ENCODE measurements at places on chromosomes 4 and X.
A peak's percentile ranks its signal among the peaks of the same experiment; 100 is the strongest.

- no peak for DNase-seq
Observed at GRCh38 chr4:179128299-179128698, 1686.1 kb upstream of the AGA start.

- no peak for DNase-seq
Observed at GRCh38 chr4:140286456-140286855, 87.0 kb upstream of the SCOC start.

DNA sequence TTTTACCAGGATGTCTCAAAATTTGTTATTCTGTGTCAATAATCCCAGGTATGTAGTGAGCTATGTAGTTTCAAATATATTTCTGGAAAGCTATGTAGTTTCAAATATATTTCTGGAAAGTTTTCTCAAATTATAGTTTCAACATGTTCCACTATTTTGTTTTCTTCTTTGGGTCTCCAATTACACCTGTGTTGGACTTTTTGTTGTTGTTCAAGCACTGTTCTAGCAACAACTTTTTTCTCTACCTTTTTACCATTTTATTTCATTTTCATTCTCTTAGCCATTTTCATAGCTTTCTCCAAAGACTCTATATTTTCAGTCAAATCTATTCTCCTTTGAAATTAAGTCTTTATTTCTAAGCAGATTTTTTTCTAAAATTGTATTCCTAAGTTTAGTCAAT lies 88.4 kb downstream of the LCORL start:
- DNase-seq, result no peak

DNA sequence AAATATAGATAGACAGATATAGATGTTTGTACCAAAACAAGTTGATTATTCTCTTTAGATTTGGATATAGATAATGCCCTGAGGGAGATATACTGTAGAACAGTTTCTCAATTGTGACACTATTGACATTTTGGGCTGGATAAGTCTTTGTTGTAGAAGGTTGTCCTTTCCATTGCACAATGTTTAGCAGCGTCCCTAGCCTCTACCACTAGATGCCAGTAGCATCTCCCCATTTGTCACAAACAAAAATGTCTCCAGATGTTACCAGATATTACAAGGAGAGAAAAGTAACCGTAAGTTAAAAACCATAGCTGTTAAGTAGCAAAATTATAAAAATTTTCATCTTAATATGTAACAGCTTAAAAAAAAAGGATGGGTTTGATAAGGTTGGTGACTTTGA lies 2595.3 kb downstream of the ARAP2 start:
- peak; percentile 54 for DNase-seq

GRCh38 chr4:129344058-129344457 lies 248.1 kb downstream of the C4orf33 start:
- DNase-seq, result no peak

- DNase-seq, result no peak
Observed at GRCh38 chrX:23854945-23855344, 52.8 kb downstream of the APOO start.

GRCh38 chr4:145001635-145002034 lies 96.4 kb downstream of the ANAPC10 start:
- DNase-seq, result no peak

DNA sequence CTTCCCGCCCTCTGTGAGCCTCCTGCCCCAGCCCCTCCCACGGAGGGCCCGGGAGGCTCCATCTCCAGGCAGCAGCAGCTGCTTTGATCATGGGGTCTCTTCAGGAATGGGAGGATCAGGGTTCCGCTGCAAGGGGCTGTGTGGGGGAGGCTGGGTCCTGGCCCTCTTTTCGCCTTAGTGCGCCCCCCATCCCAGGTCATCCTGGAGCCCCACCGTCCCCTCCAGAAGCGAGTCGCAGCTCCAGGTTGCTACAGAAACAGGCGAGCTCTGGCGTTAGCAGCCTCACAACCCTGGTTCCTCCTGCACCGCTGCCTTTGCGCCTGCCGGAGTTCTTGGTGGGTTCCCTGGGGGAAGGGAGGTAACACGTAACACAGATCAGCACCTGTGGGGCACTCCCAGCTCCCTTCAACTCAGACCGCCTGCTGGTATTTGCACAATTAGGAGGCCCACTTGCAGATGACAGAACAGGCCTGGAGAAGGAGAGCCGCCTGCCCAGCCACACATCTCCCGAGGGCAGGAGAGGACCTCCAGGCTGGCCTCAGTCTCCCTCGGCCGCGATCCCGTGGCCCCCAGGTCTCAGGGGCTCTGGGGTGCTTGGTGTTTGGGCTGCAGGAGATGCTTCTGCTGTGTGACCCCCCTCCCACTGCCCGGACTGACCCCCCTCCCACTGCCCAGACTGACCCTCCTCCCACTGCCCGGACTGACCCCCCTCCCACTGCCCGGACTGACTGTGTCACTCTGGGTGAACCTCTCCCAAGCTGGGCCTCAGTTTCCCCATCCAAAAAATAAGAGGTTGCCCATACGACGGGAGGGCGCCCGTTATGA lies 64.2 kb upstream of the ADRA2C start:
- no peak for DNase-seq

GRCh38 chrX:19370061-19370460 lies 26.3 kb downstream of the PDHA1 start:
- DNase-seq, result peak; percentile 46

DNA sequence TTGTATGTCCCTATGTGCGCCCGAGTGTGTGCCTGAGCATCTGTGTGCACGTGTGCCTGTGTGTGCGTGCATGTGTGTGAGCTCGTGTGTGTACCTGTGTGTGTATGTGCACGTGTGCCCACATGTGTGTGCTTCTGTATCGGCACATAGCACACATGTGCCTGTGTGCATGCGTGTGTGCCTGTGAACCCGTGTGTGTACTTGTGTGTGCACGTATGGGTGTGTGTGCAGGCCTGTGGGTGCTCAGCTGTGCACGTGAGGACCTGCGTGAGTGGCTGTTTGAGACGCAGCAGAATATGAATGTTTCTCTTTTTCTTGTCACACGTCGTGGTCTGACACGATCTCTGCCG lies 4.3 kb downstream of the AKAP17A start:
- DNase-seq, result no peak

DNA sequence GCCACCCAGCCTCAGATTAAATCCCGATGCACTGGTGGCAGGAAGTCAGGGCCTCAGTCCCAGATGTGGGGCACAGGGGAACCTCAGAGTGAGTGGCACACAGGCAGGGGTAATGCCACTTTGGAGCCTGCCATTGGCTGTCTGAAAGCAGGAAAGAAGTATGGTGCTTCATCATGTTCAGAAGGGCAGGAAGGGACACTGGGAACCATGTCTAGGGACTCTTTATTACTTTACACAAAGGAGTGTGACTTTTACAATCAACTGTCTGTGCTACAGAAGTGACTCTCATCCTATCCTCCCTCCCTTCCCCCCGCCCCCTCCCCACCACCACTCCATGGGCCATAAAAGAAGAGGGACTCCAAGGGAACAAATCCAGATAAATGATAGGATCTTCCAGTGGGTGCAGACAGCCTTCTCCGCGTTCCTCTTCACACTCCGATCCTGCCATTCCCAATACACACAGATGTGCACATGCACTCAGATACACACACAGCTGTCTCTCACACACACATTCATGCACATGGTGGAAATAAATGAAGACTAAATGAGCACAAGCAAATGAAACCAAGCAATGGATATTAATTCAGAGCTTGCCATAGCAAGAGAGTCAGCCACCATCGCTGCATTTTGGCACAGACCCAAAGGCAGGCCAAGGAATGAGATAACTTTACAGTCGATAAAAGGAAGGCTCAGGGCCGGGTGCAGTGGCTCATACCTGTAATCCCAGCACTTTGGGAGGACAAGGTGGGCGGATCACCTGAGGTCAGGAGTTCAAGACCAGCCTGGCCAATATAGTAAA lies 2.5 kb upstream of the TMEM154 start:
- no peak for DNase-seq

- no peak for DNase-seq
Observed at GRCh38 chr4:105236202-105236915, 89.7 kb downstream of the TET2 start.

DNA sequence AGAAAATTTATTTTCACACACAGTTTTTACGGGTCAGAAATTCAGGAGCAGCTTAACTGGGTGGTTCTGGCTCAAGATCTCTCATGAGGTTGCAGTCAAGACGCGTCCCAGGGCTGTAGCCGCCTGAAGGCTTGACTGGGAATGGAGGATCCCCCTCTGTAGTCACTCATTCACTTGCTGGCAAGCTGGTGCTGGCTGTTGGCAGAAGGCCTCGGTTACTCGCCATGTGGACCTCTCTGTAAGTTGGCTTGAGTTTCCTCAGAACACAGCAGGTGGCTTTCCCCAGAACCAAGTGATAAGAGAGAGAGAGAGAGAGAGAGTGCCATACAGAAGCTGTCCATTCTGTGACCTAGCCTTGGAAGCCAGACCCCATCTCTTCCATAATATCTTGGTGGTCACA lies 132.8 kb downstream of the DCLK2 start:
- no peak for DNase-seq

DNA sequence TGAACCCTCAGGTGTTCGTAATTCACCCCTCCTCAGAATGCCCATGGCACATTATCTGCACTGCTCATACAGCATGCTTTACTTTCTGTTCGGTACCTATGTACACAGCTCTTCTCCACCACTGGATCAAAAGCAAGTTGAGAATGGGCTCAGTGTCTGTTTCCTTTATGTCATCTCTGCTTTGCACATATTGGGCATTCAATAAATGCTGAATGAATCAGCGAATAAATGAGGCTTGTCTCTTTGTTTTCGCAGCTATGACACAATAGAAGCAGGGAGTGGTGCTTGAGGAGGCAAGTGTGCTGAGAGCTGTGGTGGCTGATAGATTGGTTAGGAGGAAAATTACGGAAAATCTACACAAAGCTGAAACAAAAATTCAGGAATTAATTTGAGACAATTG lies 109.1 kb upstream of the VMA21 start:
- no peak for DNase-seq

GRCh38 chrX:47384502-47384901 lies 14.1 kb downstream of the ZNF157 start:
- DNase-seq, result peak; percentile 14

Data from HCEC 1CT (cell line).